Activated CD4-positive, alpha-beta T cell treated with anti-CD3 and anti-CD28 coated beads, Interleukin-2, Interleukin-6, amounts not matched to agents 100 ng/mL and 50 ng/mL, durations not matched to agents 16 hours and 8 hours (primary cell): ENCODE measurements at places on chromosomes 1 and 21.

DNA sequence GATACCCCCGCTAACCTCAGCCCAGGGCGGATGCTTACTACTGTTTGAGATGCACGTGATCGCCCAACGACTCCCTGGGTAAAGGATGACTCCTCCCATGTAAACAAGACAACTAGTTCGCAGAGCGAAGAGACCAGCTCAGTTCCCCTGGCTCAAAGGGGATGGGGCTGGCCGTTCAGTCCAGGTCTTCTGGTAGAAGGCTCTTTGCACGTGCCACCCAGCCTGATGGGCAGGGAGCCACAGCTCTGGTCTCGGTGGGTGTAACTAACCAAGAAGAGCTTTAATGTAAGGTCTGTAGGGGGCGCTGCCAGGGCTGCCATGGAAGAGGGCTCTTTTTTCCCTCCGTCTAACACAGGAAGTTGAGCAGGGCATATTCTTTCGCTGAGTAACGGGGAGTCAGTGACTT lies 49.4 kb upstream of the PARP1 start:
- DNase-seq: peak; percentile 59

DNA sequence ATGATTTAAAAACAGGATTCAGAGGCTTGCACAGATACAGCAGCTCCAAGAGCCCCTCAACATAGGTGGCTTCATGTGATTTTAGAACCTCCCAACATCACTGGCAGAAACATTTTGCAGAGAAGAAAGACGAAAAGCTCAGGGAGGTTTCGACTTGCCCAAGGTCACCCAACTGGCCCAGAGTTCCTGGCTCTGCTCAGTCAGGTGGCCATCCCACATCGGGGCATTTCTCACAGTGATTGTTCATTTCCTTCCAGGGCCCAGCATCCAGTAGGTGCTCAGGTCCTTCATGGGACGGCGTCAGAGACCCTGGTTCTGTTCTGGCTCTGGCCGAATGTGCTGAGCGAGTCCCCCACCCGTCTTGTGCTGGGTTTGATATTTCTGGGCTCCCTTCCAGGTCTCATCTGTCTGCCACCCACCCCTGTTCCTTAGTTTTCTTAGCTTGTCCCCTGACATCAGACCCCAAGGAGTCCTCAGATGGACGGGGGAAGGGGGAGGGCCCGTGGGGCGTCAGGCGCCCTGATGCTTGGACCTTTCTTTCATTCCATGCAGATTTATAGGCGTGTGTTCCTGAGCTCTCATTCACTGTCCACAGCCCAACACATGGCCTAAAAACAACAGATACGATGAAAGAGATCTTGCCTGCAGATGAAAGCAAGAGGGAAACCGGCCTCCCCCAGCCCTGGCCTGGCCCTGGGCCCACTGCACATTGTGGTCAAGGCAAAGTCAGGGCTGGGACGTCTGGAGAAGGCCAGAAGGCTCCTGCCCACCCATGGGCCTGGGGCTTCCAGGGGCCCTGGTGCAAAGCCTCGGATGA lies 123.1 kb upstream of the ZBTB40 start:
- DNase-seq: no peak

- no peak for DNase-seq
Measured at GRCh38 chr1:168273575-168273974, 7.1 kb upstream of the TBX19 start.

DNA sequence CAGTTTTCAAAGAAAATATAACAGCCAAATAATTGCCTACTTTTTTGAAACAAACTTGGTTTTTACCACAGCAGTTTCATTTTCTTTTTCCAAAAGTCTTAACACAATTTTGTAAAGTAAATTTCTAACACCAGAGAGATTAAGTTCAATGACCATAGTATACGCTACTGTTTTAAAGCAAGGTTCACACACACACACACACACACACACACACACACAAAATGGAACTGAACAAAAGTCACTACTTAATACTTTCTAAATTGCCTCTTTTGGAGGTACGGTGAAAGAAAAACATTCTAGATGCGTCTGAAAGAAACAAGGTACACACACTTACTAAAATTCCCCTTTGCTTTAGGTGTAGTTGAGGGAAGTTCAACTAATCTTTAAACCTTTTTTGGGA lies 30.1 kb downstream of the C21orf91 start:
- no peak for DNase-seq

- DNase-seq: no peak
Measured at GRCh38 chr1:37465593-37466517, 8.5 kb upstream of the ZC3H12A start.

GRCh38 chr1:55600242-55600641 lies 385.1 kb upstream of the USP24 start:
- no peak for DNase-seq

DNA sequence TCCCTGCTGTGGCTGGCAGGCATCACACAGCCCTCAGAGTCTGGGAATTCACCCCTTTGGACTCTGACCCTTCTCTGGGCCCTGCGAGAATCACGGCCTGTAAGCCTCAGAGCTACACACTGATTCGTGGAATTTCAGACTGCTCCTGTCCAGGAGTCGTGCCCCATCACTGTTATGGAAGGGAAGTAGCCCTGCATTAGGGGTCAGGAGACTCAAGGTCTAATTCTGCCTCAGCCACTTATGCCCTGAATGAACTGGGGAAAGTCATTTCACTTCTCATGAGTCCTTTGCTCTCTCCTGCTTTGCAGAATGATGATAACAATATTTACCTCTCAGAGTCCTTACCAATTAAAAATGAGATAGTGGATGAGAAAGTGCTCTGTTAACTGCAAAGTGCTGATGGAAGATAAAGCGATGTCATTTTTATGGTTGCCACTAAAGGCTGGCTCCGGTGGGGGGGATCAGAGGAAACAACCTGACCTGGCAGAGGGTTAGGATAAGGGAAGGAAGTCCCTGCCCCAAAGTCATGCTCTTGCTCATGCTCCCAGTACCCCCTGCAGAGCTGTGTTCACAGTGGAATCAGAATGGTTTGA lies 148.6 kb upstream of the CD34 start:
- DNase-seq: no peak

DNA sequence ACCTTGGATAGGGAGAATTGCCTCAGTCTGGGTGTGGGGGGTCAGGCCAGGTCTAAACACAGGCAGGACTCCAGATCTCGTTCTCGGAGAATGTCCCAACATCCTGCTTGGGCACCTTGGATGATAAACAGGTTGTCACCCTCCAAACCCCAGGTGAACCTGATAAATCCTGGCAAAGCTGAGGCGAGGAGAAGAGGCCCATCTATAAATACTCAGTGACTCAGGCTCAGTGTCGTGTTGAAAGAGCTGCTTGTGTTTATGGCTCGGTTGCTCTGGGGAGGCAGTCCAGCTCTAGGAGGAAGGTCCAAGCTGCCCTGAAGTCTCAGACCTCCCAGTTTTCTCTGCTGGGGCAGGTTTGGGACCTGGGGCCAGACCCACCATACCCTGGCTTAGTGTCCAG lies 15.8 kb upstream of the TRIM63 start:
- DNase-seq: no peak

DNA sequence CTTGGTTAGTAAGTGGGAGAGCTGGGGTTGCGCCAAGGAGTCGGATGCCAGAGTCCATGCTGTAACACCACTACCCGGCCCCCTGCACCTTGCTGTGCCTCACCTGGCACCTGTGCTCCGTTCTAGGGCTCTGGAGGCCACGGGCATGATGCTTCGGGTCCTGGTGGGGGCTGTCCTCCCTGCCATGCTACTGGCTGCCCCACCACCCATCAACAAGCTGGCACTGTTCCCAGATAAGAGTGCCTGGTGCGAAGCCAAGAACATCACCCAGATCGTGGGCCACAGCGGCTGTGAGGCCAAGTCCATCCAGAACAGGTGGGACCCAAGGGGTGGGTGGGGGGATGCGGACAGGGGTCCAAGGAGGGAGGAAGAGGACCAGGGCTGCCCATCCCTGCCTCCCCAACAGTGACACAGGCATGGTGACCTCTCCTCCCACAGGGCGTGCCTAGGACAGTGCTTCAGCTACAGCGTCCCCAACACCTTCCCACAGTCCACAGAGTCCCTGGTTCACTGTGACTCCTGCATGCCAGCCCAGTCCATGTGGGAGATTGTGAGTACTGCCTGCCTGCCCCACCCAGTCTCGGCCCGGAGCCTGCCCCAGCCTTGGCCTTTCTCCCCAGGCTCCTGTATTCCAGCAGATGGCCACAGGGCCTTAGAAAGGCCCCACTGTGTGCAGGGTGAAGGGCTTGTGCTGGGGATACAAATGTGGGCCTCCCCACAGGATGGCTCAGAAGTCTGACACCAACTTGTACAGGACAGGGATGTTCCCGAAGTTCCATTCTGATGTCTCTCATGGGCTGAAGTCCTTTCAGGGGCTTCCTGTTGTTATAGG lies 9.6 kb upstream of the HTR6 start:
- DNase-seq: no peak

- no peak for DNase-seq
Measured at GRCh38 chr1:24209097-24209496, 22.0 kb upstream of the IFNLR1 start.

GRCh38 chr1:203656796-203657747 lies 30.4 kb downstream of the ATP2B4 start:
- no peak for DNase-seq

- DNase-seq: no peak
Measured at GRCh38 chr1:89910780-89911179, 84.1 kb upstream of the ZNF326 start.

DNA sequence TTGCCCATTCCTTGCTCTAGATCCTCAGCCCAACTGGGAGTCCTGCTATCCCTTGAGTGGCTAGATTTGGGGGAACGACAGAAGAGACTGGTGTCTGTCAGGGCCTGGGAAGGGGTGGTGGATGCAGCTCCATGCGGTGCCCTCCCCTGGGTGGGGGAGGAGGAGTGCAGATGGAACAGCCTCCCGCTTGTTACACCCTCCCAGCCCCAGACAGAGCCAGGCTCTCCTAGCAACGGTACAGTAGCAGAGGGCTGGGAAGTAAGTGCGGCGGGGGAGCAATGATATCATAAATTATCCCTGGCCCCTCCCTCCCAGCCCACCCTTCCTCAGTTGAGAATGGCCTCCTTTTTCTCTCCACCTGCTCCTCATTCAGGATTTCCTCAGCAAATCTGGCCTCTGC lies 37.2 kb downstream of the RHBG start:
- DNase-seq: no peak

- DNase-seq: no peak
Measured at GRCh38 chr21:16913010-16913409, 599.8 kb upstream of the CXADR start.

GRCh38 chr1:11594222-11594621 lies 60.0 kb downstream of the FBXO2 start:
- DNase-seq: no peak

DNA sequence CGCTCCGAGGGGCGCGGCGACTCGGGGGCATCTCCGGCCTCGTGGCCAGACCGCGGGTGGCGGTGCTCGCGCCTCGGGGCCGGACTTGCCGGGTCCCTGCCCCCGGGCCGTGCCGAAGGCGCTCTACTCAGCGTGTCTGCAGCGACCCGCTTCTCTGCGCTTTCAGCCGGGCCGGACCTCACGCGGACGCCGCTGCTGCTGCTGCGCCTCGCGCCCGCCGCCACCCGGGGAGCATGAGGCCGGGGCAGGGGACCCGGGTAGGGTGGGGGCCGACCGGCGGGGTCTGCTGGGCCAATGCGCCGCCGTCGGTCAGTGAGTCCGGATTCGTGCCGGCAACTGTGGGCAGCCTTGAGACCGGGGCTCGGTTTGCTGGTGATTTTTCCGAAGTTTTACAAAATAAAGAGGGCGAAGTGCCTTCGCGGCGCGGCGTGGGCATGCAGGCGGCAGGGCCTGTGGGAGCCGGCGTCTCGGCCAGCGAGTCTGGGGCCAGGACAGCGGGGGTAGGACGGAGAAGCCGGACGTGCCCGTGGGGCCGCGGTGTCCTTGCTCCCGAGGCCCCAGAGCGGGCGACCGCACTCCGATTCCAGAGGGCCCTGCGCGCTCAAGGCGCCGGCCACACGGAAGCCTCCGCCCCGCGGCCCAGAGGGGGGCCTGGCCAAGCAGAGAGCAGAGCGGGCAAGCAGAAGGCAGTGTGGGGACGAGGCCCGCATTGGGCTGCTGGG lies 749 bp downstream of the FAM163A start:
- no peak for DNase-seq

DNA sequence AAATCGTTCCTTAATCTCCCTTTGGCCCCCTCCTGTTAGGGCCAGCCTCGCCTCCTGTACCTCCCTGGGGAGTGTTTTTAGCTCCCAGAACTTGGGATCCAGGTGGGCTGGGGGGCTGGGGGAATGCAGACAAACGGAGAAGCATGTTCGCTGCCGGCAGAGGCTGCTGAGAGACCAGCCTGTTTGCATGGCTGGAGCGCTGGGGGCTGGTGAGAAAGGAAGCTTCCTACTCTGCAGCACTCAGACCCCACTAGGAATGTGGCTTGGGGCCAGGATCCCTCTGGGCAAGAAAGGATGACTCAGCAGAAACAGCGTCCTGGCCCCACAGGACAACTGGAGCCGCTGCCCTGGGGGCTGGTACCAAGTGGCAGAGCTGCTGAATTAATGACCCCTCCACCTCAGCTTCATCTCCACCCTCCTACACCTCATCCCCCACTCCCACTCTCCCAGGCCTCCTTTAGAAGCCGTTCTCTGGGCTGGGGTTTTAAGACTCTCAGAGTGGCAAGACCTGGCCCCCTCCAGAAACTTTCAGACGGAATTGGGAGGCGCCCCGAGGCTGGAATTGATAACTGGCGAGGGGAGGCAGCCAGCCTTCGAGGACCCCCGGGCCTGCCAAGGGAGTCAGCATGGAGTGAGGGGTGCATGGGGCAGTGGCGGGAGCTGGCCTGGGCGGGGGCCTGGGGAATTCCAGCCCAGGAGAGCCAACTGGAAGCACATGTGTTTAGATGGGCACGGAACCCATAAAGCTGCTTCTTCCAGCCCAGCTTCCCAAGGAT lies 28.5 kb upstream of the EPS8L3 start:
- DNase-seq: no peak

DNA sequence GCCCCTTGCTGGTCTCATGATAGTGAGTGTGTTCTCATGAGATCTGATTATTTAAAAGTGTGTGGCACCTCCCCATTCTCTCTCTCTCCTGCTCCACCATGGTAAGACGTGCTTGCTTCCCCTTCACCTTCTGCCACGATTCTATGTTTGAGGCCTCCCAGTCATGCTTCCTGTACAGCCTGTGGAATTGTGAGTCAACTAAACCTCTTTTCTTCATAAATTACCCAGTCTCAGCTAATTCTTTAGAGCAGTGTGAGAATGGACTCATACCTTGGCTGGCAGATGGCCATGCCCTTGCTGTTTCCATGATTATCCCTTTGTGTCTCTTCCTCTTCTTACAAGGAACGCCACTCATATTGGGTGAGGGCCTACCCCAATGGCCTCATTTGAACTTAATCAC lies 40.3 kb downstream of the PSMG1 start:
- no peak for DNase-seq

GRCh38 chr1:192668409-192668983 lies 32.5 kb downstream of the RGS13 start:
- no peak for DNase-seq

DNA sequence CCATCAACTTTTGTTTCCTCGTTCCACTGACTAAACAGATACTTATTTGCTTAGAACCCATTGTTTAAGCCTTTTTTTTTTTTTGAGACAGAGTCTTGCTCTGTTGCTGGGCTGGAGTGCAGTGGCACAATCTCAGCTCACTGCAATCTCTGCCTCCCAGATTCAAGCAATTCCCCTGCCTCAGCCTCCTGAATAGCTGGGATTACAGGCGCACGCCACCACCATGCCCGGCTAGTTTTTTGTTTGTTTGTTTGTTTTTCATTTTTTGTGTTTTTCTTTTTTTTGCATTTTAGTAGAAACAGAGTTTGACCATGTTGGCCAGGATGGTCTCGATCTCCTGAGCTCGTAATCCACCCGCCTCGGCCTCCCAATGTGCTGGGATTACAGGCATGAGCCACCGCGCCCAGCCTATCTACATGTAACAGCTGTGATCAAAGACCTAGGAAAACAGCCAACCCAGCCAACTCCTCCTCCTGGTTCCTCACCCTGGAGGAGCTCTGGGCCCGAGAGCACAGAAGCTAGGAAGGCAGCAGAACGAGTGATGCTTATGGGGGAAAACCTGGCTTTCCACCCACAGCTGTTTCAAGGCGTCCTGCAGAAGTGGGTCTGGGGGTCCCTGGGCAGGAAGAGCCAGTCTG lies 32.9 kb downstream of the KCNN3 start:
- DNase-seq: no peak
